ENCODE measurements at places on chromosomes 3 and 15.

DNA sequence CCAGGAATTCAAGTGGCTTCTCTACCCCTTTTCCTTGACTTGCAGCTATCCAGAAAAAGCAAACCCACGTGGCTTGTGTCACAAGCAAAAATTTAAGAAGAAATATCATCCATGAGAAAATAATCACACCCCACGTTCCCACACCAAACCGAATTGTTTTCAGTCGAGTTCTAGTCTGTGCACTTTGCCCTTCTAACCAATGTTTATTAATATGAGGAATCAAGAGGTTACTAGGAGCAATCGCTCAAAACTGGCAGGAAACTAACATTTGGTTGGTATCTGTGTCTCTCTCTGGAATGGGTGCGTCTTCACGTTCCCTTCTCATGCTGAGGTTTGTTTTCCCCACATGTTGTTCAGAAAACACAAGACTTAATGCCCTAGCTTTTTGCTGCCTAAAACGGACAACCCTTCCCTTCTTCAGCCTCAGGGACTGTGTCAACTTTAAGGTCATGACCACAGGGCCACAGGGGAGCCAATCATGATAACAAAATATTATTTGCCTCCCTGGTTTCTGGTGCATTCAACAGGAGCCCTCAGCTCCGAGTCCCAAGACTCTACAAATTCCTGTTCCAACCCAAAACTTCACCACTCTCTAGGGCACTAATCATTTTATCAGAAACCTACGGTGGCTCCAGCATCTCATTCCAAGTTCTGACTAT lies 41.4 kb upstream of the LMCD1 start:
- no peak for DNase-seq

DNA sequence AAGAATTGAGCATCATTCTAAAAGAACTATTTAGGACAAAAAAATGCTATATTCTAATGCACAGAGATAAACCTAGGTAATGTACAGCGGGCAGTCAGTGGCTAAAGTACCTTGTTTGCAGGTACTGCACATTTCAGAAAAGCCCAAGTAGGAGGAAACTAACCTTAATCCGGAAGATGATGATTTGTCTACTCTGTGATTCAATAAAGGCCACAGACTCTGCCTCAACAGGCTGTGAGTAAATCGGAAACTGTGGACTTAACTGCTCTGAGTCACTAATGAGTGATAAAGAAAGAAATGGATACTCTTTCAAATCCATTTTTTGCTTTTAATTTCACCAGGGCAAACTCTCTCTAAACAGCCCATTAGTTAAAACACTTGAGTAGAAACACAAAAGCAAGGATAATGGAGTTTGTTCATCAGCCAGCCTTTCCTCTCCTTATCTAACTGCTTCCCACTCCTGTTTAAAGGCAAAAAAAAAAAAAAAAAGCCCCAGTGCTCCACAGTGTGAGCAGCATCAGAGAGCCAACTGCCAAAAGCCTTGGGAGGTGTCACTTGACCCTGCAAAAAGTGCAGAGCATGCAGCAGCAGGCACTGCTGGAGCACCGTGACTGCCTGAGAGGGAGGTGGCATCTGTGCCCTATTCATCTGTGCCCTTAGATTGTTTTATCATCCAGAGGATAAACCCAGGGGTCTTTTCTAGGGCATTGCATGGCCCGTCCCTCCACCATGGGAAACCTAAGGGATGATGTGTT lies 187.7 kb downstream of the SATB1 start:
- no peak for DNase-seq

DNA sequence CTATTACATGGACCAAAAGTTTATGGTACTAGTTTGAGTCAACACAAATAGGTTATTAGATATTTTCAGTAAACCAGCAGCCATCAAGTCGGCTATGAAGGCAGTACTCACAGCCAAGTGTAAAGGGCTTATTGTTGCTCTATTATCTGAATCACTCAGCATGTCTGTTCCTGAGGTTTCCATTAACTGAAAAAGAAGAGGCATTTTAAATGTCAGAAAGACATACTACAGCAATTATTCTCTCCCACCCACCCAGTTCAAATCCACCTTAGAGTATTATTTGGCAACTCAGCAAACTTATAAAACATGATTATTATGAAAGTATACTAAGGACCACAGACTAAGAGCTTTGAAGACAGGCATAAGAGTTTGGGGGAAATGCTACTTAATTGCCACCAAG lies 93.1 kb downstream of the BTD start:
- DNase-seq: no peak

- DNase-seq: no peak
These were observed 62.7 kb downstream of the TCF12 start for GRCh38 chr15:56981160-56981559.

GRCh38 chr15:66153549-66154415 lies 99.8 kb downstream of the MEGF11 start:
- DNase-seq: no peak

DNA sequence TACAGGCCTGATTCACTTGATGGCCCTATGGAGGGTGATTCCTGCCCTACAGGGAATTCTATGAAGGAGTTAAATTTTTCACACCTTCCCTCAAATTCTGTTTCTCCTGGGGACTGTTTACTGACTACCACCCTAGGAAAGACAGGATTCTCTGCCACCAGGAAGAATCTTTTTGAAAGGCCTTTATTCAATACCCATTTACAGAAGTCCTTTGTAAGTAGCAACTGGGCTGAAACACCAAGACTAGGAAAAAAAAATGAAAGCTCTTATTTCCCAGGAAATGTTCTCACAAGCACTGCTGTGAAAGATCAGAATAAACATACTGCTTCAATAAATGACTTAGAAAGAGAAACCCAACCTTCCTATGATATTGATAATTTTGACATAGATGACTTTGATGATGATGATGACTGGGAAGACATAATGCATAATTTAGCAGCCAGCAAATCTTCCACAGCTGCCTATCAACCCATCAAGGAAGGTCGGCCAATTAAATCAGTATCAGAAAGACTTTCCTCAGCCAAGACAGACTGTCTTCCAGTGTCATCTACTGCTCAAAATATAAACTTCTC lies 43.6 kb downstream of the BLM start:
- DNase-seq: no peak

GRCh38 chr3:62632510-62633294 lies 242.5 kb downstream of the CADPS start:
- no peak for DNase-seq

DNA sequence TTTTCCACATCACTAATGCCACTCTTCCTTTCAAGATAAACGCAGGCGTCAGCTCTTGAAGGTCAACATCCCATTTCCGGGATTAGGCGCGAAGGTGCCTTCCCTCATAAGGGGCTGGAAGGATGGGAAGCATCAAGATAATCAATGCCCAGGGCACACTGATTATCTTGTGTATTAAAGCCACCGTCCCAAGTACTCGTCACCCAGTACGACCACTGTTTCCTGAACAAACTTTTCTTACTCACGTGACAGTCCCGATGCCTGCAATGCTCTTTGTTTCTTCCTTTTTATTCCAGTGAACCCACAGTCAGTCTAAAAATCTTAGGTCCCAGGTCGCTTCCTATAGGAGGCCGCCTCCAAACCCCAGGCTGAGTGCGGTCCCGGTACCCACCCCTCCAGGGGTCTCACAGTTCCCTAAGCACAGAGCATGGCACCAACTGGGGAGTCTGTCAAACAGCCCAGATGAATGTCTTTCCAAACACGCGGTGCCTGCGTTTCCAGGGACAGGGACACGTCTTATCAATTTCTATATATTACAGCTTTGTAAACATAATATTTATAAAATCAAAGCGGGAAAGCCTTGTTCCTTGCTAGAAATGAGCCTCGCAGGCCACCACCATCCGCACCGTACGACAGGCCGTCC lies 589 bp downstream of the ANAPC13 start:
- no peak for DNase-seq

DNA sequence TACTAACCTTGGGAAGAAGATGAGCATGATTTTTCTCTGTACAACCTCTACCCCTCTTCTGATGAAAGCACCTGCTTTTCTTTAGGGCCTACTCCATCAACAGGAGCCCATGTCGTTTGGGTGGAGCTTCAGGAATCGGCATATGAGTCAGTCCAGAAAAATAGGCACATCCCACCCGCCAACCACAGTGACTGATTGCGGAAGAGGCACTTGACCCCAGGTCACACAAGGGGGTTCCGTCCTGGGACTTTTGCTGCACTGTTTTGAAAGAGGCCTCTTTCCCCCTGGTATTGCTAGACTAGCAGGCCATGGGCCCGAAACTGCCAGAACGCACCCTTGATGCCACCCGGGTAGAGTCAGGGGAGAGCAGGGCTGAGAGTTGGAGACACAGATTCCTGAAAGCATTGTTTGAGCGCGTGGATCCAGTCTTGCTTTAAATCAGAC lies 19.3 kb upstream of the NRROS start:
- no peak for DNase-seq

- DNase-seq: no peak
These were observed 32.5 kb upstream of the TP63 start for GRCh38 chr3:189598530-189599225.

Data from cortex of kidney (tissue), 1 donor.